SK-N-MC (cell line): ENCODE measurements at places on chromosomes 12 and 14.

GRCh38 chr14:97077687-97078086 lies 280.5 kb downstream of the VRK1 start:
- no peak for DNase-seq

GRCh38 chr12:2451025-2451424 lies 343.7 kb upstream of the FKBP4 start:
- DNase-seq = no peak

DNA sequence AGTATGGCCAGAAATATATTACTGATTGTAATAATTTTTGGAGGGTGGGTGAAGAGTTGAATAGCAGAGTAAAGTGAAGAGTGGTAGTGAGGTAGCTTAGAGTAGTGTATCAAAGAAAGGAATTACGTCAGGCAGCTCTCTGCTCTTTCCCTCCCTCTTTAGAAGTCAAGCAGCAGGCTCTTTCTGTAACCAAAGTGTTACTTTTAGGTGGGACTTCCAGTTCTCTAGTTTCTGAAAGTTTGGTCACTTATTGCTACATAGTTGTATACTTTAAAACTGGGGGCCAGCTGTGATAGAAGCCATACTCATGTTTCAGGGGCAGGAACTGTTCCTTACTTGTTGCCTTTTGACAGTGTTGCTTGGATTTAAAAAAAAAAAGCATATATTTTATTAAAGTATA lies 30.6 kb downstream of the ATF7IP start:
- no peak for DNase-seq

DNA sequence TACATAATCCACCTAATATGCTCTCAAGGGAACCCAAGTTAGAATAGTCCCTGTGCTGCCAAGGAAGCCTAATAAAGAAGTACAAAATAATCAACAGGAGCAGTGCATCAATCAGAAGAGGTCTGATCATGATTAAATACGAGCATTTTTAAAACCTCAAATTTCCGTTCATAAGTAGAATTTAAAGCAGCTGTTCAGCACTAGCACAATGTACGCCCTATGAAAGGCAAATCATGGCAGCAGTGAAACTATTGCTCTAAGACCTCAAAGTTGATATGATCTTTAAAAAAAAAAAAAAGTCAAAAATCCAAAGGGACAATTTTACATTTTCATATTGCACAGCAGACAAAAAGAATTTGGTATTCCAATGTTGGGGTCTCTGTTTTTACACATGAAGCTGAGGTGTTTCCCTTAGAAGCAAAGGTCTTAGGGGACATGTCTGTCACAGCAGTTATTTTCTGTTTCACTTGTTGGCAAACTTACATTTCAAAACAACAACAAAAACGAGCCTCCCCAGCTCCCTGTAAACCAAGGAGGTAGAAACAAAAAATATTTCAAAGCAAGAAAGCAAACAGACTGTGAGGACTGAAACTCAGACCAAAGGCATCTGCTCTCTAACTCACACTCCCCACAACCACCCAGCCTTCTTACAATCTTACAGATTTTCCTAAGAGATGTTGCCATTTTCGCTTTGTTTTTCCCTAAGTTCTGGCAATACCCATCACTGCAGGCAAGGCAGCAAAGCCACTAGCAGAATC lies 28.2 kb downstream of the SOX5 start:
- no peak for DNase-seq

GRCh38 chr12:1972856-1973317 lies 31.4 kb downstream of the DCP1B start:
- DNase-seq = no peak

DNA sequence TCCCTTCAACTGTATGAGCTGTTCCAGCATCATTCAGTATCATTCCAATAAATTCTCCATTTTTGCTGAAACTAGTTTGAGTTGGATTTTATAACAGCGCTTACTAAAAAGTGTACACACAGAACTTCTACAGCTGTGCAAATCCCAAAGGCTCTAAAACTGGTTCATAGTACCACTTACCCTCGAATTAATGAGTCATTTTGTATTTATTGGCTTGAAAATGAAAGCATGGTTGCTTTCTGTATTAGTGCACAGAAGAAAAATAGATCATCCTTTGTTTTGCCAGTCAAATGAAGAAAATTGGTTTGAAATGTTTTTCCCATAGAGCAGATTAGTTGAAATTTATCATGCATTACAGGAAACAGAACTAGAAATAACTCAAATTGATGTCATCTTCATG lies 268.3 kb upstream of the CPNE8 start:
- no peak for DNase-seq

- DNase-seq = no peak
Observed at GRCh38 chr14:92658684-92659083, 89.7 kb downstream of the LGMN start.

- no peak for DNase-seq
Observed at GRCh38 chr14:26323869-26324268, 274.0 kb downstream of the NOVA1 start.

DNA sequence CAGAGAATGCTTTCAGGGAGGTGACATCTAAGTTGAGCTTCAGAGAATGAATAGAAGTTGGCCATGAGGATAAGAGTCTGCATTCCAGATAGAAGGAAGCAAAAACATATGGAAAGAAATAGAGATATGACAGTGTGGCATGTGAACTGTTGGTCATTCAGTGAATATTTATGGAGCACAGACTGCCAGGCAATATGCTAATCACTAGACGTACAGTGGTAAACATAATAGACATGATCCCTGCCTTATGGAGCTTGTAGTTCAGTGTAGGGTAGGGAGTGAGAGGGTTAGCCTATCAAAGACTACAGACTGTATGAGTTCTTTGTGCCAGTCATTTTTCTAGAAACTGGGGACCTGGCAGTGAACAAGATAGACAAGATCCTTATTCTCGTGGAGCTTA lies 53.9 kb downstream of the VEZT start:
- no peak for DNase-seq

GRCh38 chr12:43148691-43149090 lies 403.3 kb downstream of the ADAMTS20 start:
- DNase-seq = no peak

DNA sequence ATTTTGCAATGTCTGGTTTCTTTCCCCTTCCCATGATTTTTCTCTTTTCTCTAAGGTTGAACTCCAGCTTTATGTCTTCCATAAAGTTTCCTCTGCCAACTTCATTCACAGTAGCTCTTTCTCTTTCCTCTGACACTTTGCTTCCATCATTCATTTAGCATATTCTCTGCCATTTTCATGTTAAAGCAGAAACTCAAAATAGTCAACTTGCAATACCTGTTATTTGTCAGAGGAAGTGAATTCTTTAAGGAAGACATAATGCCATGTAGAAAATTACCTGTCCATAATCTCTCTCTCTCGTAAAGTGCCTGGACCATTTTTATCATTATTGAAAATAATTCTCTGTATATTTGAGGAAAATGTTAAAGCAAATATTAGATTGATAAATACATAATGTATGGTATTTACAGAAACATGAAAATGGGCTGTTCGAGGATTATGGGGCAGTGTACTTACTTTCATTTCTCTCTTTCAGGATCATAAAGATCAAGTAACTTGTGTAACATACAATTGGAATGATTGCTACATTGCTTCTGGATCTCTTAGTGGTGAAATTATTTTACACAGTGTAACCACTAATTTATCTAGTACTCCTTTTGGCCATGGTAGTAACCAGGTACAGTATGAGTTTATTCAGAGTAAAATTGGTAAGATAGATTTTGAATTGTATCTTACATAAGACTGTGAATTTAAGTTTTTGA lies 12.6 kb downstream of the NEDD1 start:
- no peak for DNase-seq

- no peak for DNase-seq
Observed at GRCh38 chr14:33589334-33589733, 361.5 kb downstream of the EGLN3 start.

DNA sequence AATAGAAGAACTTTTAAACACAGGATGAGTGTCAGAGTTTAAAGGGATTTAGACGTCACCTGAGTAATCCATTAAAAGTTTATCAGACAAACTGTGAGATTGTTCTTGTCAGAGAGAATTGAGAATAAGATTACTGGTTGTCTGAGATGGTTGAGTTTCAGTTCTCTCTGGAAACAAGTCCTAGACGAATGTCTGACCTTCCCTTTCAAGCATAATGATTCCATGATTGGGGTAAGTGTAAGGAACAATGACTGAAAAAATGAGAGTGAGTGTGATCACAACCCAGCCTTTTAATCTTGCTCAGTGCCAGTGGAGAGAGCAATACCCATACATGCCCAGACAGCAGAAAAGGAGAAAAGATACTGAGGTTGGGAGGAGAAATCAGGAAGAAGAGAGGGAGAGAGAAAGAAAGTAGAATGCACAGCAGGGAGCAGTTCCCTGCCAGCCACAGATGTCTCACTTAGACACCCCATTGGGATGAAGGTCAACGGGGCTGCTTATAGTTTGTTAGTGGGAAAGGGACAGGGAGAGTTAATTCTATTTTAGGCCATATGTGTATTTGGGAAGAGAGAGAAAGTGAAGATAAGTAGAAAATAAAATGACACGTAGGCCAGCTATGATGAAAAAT lies 4.3 kb downstream of the GRIP1 start:
- no peak for DNase-seq

- no peak for DNase-seq
Observed at GRCh38 chr14:100701314-100701713, 25.4 kb upstream of the DLK1 start.

DNA sequence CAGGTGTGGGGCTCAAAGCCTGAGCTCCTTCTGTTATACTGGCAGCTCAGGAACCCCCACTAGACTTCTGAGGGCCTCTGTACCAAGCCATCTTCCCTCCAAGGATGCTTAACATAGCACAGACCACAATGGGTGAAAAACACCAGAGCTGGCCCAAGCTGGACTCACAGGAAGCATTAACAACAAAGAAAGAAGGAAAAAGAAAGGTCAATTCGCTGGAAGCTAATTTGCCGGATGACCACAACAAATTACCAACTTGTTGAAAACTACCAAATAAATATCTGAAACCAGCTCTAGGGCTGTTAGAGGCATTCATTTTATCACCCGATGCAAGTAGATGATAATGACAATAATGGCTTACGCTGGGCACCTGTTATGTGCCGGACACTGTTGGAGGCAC lies 48.7 kb downstream of the RBM19 start:
- no peak for DNase-seq

- DNase-seq = no peak
Observed at GRCh38 chr12:43008953-43009845, 419.7 kb upstream of the PRICKLE1 start.

DNA sequence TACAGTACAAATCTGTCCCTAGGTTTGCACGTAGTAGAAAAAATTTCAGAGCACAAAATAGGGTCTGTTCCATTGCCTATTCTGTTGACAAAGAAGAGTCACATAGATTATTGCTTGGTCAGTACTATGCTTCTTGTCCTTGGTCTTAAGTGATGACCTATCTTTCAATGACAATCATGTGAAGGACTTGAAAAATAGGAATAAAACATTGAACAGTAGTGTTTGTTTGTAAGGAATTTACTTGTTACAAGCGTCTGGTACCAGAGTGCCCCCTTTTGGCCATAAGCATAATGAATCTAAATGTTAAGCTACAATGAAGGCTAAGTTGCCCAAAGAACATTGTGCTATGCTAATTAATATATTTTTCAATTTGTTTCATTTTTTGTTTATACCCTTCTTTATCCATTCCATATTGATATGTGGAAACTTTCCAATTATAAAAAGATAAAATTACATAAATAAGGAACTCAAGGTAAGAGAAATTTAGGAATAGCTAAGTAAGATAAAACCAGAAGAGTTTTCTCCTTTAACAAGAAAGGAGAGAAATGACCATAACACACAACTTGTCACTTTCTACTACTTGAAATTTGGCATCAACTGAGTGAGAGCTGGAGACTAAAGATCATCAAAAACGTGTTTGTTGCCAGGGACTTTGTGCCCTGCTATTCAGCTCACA lies 204.7 kb downstream of the EPS8 start:
- peak; percentile 51 for DNase-seq

DNA sequence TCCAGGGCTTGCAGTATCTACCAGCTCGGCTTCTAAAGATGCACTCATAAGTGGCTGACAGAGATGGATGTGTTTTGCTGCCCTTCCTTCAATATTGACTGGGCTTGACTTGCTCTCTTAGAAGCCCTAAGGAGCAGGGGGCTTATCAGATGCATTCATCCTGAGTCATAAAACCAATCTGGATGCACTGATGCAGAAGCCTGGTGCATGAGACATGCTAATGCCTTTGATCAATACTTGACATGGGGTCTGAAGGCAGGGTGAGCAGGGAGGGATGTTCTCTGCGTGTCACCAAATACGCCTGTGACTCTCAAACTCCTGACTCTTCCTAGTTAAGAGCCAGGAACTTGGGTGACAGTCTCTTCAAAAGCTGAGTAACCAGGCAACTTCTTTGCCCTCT lies 77.8 kb upstream of the HSPB8 start:
- no peak for DNase-seq

DNA sequence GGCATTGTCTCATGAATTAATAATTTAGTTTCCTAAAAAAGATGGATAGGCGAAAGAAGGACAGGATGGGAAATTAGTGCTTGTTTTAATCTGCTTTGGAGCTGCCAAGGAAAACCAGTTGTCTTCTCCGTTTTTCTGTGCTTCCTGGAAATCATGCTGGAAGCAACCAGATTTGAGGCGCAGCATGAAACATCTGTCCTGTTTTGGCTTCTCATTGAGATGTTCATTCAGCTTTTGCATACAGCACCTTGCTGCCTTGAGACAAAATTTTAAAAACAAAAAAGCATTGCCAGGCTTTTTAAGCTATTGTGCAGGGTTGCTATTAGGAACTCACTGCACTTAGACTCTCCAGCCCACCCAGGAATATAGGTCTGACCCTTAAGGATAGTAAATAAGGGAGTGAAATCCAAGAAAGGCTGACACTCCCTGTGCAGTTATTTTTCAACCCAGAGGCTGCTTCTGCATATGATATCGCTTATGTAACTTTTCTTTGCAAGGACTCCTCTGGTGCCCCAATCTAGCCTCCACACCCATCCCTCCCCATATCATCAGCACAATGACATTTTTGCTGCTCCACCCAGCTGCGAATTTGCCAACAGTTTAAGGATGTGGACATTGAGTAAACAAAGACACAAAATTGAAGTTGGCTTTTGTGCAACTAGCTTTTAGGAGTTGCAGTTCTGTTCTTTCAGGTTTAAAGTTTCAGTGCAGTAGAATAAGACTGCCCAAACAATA lies 46.9 kb upstream of the MDM1 start:
- DNase-seq = no peak

GRCh38 chr12:5036031-5036430 lies 7.6 kb upstream of the KCNA5 start:
- DNase-seq = no peak

DNA sequence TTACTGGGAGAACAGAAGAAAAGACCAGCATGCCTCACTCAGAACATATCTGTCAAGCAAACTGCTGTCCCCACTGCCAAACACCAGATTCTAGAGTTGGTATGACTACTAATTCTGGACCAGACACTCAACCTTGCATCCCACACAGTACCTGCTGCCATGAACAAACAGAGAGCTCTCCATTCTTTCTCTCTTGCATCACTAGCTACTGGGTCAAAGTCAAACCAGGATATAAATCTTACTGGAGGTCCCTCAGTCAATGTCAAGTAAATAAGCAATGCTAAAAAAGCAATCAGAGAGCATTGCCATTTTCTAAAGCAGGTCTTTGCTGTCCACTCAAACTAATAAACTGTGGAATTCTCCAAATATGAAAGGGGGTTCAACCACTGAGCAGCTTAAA lies 452.4 kb upstream of the SEL1L start:
- no peak for DNase-seq

GRCh38 chr14:100573002-100573756 lies 14.0 kb downstream of the BEGAIN start:
- no peak for DNase-seq

- DNase-seq = no peak
Observed at GRCh38 chr12:109714913-109715244, 1.3 kb downstream of the FAM222A start.
